ENCODE measurements at places on chromosomes 4 and X. TPM values are rescaled to one million over a fixed set of nuclear protein-coding genes. Genes with fewer than 3 reads are reported as not detected.

Gene GAB1
- total RNA-seq = 1.8 TPM

Gene C4orf50
- not detected for total RNA-seq

Gene GABRA4
- total RNA-seq = not detected

Gene BGN
- total RNA-seq = not detected

Gene NPY1R
- total RNA-seq = 0.08 TPM

Gene RASGEF1B
- not detected for total RNA-seq

Gene SLC34A2
- not detected for total RNA-seq

Gene SSX4B
- total RNA-seq = not detected

Gene COMMD8
- total RNA-seq = 11.3 TPM

Gene PPEF2
- total RNA-seq = not detected

Gene ZMAT1
- 0.06 TPM for total RNA-seq

Gene AMBN
- not detected for total RNA-seq

Gene NRK
- total RNA-seq = not detected

Gene TRIM75
- not detected for total RNA-seq

Gene ARMCX1
- 0.31 TPM for total RNA-seq

Gene PAK3
- total RNA-seq = not detected

Gene GLOD5
- total RNA-seq = not detected

Gene FAM47E
- total RNA-seq = 0.08 TPM

Gene PDLIM3
- 0.13 TPM for total RNA-seq

Gene PDCL2
- total RNA-seq = not detected

Gene TLR6
- total RNA-seq = 5.1 TPM

Gene EXOC1L
- not detected for total RNA-seq

Gene KIAA1210
- not detected for total RNA-seq

Gene EDA
- 0.94 TPM for total RNA-seq

Gene FGF2
- total RNA-seq = 63.0 TPM

Gene DCAF12L2
- total RNA-seq = 0.14 TPM

Gene SERPINA7
- total RNA-seq = not detected

Gene SAGE1
- total RNA-seq = 0.02 TPM

Gene DCAF8L2
- total RNA-seq = not detected

Gene RHOXF1
- not detected for total RNA-seq

Gene S100P
- total RNA-seq = 70.6 TPM

Gene F8A2
- total RNA-seq = not detected

Gene FRG2
- total RNA-seq = not detected

Gene CFAP47
- not detected for total RNA-seq

Gene TMPRSS11A
- not detected for total RNA-seq

Gene SPON2
- total RNA-seq = 0.09 TPM

Gene RPA4
- total RNA-seq = 0.17 TPM

Gene SORCS2
- 5.2 TPM for total RNA-seq

Gene NLGN3
- total RNA-seq = 0.86 TPM

Gene PABPC5
- 0.03 TPM for total RNA-seq

Gene C1QTNF7
- total RNA-seq = not detected

Gene OTC
- total RNA-seq = not detected
